ENCODE measurements at places on chromosomes 3 and 15.

DNA sequence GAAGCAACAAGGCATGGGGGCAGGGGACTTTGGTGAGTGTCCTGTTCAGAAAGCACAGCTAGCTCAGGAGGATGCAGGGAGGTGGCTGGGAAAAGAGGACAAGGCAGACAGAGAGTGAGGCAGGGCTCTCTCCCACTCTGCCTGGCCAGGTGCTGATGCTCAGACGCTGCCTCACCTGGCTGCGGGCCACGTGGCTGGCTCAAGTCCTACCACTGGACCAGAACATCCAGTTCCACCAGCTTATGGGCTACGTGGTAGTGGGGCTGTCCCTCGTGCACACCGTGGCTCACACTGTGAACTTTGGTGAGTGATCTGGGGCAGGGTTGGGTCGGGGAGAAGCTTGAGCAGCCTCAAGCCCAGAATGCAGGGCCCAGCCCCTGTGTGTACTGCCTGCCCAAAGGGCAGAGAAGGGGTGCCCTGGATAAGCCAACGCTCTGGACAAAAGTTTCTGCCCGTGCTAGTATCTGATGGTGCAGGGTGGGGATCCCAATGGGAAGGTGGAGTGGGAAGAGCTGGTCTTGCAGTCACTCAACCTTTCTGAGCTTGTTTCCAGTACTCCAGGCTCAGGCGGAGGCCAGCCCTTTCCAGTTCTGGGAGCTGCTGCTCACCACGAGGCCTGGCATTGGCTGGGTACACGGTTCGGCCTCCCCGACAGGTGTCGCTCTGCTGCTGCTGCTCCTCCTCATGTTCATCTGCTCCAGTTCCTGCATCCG, 20.9 kb downstream of the NOX5 start:
- peak; percentile 70 for DNase-seq

- DNase-seq = no peak
Observed at GRCh38 chr3:188861842-188862744, 309.7 kb upstream of the TPRG1 start.

- DNase-seq = no peak
Observed at GRCh38 chr15:94739639-94740038, 508.3 kb downstream of the MCTP2 start.

- DNase-seq = no peak
Observed at GRCh38 chr3:107581230-107581629, 58.5 kb downstream of the BBX start.

DNA sequence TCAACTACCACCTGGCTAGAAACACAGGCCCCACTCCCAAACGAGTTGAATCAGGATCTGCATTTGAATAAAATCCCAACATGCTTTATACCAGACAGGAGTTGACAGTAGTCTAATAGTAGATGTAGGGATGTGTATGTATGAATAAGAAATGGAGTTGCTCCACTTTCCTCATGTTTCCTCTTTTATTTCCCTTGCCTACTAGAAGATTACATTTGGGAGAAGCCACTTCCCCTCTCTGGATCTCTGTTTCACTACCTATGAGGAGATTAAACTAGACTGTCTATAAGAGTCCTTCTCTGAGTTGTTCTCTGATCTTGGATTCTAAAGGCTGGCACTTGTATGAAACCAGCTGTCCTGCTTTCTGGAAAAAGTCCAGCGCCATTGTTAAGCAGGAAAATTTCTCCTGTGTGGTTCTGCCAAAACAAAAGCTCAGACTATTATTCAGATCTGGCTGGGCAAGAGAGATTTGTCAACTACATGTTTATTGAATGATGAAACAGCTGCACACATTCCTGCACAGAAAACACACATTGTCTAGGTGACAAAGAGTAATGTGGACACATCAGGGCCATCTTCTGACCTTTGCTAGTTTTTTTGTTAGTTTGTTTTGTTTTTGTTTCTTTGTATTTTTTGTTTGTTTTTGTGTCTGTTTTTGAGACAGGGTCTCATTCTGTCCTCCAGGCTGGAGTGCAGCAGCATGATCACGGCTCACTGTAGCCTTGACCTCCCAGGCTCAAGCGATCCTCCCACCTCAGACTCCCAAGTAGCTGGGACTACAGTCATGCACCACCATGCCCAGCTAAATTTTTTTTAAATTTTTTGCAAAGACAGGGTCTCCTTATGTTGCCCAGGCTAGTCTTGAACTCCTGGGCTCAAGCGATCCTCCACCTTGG, 29.9 kb downstream of the ACP3 start:
- DNase-seq = no peak

- DNase-seq = no peak
Observed at GRCh38 chr3:38343797-38344594, 2.6 kb upstream of the XYLB start.

DNA sequence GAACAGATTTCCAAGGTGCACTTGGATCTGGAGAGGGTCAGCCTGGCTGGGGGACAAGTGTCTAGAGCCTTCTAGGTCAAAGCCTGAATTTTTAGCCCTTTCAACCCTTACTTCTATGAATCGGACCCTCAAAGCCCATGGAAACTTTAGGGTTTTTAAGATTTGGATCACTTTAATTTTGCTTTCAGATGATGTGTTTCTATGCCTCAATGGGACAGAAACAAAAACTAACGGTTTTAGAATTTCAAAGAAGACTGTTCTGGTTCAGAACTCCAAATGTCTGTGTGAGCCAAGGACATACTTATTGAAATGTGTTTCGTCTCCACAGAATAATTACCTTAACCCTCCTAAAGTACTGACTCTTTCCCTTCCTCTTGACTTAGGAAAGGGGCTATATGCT, 266.7 kb downstream of the LRTM1 start:
- DNase-seq = no peak

DNA sequence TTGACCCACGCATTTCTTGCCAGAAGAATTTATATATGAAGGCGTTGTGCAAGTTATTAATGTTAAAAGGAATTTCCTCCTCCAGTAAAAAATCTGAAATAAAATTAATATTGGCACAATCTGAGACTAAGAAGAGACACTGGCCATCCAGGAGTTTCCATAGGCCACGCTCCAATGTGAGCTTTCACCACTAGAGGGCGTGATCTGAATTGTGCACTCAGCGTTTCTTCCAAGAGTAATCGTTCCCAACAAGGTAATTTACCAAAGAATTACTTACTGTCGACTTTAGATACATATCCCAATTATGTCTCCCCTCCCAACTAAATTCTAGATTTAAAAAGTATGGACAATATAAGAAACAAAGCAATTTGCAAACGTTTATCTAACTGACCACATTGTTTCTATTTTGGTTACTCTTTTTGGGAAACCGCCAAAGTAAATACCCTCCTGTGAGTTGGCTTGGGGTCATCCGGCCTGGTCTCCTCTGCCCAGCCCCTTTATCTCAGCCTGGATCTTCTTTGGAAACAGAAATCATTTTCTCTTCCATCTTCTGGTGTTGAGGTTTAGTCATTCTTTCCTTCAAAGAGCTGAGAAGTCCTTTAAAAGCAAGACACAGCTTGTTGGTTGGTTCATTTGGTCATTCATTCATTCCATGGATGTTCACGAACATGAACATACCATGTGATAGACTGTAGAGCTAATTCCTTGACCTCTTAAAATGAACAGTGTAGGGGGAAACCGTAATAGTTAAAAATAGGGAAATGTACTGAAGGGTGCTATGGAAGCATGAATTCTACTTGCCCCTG, 26.2 kb downstream of the POLR2M start:
- DNase-seq = peak; percentile 68

GRCh38 chr15:100171411-100171810, 170.4 kb downstream of the ADAMTS17 start:
- no peak for DNase-seq

- no peak for DNase-seq
Observed at GRCh38 chr3:177680472-177680821, 483.2 kb upstream of the TBL1XR1 start.

DNA sequence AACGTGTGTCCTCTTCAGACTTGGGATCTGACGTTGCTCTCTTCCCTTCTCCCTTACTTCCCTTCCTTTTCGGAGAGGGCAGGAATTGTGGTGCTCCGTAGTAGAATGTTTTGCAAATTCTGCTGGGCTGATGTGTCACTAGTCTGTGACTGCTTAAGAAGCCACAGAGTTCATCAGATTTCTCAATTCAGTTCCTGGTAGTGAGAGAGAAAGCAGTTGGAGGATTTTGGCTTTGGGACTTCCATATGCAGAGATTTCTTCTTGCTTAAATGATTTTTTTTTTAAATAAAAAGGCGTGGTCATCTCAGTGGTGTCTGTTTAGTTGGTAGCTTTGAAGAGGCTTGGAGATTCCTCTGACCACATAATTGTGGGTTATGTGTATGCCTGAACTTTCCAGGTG, 10.1 kb downstream of the CEMIP start:
- DNase-seq = no peak

DNA sequence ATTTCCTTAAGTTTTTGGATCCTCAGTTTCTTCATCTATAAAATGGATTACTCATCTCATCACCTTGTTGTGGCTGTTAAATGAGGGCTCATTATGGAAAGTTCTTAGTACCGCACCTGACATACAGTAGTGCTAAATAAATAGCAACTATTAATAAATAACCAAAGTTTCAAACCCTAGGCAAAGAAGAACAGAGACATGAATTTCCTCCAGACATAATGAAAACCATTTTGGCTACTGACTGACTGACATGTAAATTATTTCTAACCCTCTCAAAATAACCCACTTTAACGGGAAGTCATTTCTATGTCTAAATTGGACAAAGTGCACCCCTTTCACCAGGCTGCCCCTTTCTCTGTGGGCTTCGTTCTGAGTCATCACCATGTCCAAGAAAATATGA, 17.4 kb upstream of the KLHL6 start:
- DNase-seq = no peak

DNA sequence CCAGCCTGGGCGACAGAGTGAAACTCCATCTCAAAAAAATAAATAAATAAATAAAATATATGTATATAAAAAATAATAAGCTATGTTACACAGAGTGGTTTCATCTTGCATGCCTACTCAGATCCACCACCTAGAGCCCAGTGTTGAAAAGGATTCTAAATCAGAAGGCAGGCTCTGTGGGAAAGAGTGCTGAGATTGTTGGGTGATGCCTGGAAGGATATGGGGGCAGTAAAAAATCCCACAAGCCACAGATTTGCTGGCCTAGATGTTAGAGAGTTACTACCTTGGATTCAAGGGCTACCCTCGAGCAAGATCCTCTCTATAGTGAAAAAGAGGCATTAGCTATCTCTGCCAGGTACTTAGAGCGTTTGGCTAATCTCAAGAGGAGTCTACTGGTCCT, 144.3 kb downstream of the STAC start:
- no peak for DNase-seq

- peak; percentile 60 for DNase-seq
Observed at GRCh38 chr15:44584162-44584749, 47.3 kb downstream of the EIF3J start.

DNA sequence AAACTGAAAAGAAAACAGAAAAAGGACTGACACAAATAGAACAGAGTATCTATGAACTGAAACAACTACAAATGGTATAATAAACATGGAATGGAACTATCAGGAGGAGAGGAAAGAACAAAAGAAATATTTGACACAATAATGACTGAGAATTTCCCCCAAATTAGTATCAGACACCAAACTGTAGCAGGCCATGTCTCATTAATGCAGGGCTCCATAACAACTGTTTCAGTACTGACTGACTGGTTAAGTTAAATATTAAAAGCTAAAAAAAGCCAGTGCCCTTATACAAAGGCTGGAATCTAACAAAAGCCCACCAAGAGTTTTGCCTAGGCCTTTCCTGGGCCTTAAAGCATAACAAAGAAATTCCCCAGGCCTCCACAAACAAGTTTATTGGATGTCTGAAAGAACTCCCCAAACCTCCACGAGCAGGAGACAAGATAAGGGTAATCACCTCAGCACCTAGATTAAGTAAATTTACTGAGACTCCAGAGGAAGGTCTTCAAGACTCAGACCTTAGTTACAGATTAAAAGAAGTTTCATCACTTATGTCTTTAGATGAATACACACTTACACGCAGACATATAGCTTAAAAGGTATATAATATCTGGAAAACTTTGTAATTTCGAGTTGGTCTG, 45.7 kb downstream of the KPNA1 start:
- DNase-seq = peak; percentile 84

DNA sequence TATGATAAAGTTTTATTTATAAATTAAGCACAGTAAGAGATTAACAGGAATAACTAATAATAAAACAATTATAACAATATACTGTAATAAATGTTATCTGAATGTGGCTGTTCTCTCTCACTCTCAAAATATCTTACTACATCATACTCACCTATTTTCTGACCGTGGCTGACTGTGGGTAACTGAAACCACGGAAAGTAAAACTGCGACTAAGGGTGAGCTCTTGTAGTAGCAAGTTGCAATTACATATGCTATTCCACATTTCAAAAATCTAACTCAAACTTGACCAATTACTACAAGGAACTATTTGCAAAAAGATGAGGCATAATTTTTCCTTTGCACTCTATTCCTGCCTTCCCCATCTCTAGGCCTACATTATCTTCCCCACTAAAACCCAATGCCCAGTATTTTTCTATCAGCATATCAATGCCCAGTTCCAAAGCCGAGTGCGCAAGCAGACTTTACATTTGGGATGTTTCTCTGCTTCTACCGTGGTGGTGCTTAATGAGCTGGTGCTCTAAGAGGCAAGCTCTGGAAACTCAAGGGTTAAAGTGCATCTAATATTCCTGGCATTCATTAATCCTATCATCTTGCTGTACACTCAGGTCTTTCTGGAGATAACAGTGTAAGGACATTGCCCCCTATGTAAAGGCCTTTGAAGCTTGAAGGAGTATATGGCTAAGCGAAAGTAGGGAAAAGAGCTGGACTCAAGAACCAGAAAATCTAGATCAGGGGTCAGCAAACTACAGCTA, 6.7 kb downstream of the PCYT1A start:
- no peak for DNase-seq

DNA sequence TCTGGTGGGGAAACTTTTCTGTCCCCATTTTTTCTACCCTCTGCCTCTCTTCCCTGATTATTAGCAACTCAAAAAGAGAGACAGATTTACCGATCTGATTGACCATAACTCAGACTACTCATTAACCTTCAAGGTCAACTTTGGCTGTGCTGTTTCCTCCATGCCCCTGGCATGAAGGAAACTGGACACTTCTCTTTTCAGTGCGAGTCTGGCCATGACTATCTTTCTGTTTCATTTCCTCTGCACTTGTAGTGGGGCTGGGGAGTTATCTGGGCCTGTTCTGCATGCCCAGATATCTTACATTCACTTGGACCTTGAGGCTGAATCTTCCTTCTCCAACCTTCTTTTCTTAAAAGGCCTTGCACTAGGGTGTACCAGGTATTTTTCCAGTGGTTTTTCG, 76.9 kb upstream of the SLCO2A1 start:
- DNase-seq = no peak

GRCh38 chr15:38888701-38889221, 324.1 kb upstream of the RASGRP1 start:
- DNase-seq = no peak

DNA sequence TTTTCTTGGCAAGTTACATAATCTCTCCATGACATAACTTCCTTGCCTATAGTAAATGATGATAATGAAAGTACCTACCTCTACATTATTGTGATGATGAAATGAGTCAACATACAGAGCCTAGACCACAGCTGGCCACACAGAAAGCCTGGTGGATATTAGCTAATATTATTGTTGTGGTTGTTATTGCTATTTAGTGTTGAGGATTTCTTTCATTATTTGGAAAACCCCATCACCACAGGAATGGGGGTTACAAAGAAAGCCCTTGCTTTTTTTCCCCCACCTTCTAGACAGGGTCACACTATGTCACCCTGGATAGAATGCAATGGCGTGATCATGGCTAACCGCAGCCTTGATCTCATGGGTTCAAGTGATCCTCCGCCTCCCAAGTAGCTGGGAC, 125.0 kb downstream of the PDZRN3 start:
- DNase-seq = no peak

- no peak for DNase-seq
Observed at GRCh38 chr3:172591876-172592771, 68.9 kb upstream of the TNFSF10 start.

GRCh38 chr15:56236197-56236596, 7.5 kb downstream of the RFX7 start:
- no peak for DNase-seq

Measured in mesendoderm (in vitro differentiated cells).